ENCODE measurements at places on chromosomes 11 and 22.

- DNase-seq = no peak
Observed at GRCh38 chr11:46894506-46894905, 23.8 kb downstream of the LRP4 start.

GRCh38 chr11:23453522-23453921, 593.2 kb upstream of the CCDC179 start:
- no peak for DNase-seq

GRCh38 chr22:32323513-32324164, 34.0 kb upstream of the RFPL3 start:
- no peak for DNase-seq

DNA sequence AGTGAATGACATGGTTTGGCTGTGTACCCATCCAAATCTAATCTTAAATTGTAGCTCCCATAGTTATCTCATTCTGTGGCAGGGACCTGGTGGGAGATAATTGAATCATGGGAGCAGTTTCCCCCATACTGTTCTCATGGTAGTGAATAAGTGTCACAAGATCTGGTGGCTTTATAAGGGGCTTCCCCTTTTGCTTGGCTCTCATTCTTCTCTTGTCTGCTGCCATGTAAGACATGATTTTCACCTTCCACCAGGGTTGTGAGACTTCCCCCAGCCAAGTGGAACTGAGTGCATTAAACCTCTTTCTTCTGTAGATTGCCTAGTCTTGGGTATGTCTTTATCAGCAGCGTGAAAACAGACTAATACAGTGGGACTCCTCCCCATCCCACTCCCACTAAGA, 11.1 kb downstream of the OR5A2 start:
- no peak for DNase-seq

DNA sequence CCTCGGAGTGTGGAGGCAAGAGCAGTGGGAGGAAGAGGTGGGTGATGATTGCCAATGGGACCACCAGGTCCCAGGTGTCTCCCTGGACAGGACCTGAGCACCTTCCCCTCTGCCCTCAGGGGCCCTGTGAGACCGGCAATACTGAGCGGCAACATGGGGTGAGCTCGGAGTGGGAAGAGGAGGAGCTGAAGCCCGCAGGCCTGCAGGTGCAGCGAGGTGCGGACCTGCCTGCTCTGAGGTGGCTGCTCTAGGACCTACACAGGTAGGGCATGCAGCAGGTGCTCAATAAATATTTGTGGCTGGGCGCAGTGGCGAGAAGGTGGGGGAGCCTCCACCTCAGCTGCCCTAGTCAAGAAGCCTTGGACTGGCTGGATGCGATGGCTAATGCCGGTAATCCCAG, 12.2 kb upstream of the SUN2 start:
- DNase-seq = no peak

GRCh38 chr11:73223998-73224730, 6.1 kb downstream of the P2RY2 start:
- DNase-seq = no peak

DNA sequence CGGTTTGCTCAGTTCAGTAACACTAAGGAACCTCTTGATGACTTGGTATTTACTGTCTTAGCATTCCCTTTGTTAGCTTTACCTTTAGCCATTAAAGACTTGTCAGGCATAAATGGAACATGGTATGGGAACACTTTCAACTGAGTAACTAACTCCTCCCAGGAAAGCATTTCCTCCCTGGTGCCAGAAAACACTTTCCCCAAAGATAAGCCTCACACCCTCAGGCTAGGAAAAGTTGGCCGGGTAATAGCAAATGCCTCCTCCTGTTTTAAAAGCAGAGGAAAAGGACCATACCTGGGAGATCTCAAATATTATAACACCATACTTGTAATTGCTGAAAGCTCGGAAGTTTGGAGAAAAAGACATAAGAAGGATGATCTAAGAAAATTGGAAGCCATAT, 12.0 kb downstream of the KCNJ11 start:
- no peak for DNase-seq

GRCh38 chr22:41263704-41264103, 22.3 kb downstream of the RANGAP1 start:
- no peak for DNase-seq

GRCh38 chr11:124872280-124872679, 7.0 kb downstream of the ROBO3 start:
- no peak for DNase-seq

DNA sequence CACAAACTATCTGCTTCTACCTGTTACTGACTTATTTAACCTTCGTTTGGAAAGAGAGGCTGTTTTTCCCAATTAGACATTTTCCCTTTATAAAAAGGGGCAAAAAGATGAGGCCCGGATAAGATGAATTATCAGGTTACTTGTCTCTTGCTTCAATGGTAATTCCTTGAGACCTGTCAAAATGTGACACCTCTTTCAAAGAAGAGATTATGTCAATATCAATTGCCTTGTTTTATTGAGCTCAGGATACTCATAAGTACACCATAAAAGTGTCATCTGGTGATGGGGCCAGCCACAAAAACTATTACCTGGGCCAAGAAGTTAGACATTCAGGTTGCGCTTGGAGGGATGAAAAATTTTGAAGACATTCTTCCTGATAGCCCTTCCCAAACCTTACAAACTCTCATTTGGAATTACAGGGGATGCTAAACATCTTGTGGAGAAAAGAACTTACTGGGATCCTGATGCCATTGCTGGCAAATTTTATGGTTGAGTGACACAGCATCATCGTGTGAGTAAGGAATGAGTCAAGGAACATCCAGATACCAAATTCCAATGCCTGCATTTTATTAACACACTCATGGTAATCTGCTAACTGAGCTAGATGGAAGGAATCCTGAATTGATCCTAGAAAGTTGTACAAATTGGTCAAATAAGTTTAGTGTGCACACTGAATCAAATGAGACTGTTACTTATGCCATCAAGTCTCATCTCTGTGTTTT, 1071.2 kb downstream of the LRRC4C start:
- DNase-seq = no peak

DNA sequence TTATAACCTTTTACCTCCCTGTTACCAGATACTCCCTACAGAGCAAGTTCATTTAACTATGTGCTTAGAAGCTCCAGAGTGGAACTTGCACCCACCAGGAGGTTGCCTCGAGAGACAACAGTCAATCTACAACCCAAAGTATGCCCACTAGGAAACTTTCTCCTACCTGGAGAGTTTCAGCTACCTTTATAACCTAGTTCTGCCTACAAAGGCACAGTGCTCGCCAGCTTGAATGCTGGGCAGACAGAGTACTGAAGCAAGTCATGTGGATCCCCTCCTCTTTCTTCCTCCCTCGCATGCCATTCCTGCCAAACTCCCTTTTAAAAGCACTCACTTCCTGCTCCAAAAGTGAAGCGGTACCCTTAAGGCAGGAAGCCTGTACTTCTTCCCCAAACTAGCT, 258.9 kb downstream of the SWAP70 start:
- DNase-seq = no peak

GRCh38 chr11:10273738-10274137, 20.3 kb downstream of the SBF2 start:
- DNase-seq = no peak

DNA sequence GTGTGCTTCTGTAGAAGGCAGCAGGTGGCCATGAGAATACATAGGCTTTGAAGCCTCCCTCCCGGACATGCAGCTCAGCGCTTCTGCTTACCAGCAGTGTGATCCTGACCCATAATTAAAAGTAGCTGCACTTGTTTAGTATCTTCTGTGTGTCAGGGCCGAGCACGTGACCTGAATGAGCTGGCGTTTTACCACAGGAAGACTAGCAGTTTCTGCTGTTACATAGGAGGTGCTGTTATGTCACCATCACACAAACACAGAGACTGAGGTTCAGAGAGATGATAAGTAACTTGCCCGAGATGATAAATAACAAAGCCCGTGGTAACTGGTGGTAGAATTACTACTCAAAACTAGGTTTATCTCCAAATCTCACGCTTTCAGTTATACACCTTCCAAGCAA, 329.5 kb downstream of the OPCML start:
- DNase-seq = no peak

DNA sequence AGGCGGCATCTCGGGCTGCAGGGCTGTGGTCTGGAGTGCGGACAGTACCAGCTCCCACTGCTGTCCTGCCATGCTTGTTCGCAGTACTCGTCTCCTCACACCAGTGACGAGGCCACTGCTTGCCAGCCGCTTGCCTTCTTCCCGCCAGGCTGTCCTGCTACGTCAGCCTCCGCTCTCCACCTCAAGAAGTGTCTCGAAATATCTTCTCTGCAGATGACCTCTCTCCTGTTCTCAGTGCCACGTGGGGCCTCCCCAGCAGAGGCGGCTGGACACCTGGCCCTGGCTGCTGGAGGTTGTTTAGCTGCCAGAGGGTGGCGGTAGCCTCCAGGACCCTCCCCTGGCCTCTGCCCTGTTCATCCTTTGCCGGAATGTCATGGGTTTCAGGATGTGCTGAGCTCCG, 3.1 kb upstream of the CCDC188 start:
- DNase-seq = no peak

DNA sequence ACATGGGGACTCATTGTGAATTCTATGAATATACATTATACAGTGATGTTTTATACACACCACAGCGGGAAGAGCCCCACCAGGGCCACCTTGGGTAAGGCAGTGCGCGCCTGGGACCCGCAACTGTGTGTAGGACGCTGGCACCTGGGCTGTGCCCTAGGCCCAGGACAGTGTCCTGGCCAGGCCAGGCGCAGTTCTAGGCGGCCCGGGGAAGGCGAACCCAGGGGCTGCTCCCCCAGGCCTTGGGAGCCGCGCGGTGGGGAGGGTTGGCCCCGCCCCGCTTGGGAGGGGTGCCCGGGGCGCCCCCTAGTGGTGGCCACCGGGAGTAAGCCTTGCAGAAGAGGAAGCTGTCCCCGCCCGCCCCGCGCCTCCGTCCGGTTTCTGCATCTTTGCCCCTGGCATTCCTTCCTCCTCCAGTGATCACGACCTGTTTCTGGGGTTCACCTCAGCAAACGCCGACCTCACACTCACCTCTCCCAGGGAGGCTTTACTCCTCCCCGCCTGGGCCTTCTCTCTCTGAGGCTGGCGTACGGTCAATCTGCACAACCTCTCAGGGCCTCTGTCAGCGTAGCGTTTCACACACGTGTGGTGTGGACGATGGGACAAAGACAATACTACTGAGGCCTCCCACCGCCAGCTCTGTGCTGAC, 9.5 kb upstream of the EHD1 start:
- DNase-seq = peak; percentile 84

GRCh38 chr11:114183044-114183511, 113.1 kb upstream of the NNMT start:
- DNase-seq = peak; percentile 59

GRCh38 chr11:72737336-72737735, 14.9 kb downstream of the ARAP1 start:
- no peak for DNase-seq
